CD4-positive, alpha-beta T cell treated with Interleukin-4 for 4 hours (primary cell): ENCODE measurements at places on chromosomes 16 and 17.

DNA sequence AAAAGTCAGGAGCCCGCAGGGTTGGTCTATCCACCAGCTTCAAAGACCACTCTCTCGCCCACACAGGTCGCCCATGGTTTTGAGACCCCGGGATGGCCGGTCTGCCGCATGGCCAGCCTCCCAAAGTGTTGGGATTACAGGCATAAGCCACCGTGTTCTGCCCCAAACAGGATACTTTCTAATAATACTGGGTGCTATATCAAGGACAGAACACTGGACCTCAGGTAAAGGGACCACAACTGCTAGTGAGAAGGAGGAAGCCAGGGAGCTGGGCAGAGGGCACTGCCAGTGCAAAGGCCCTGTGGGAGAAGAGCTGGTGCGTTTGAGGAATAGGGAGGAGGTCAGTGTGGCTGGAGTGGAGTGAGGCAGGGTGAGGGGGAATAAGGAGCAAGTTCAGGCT is 34.1 kb downstream of the IL21R start:
- DNase-seq, result no peak

DNA sequence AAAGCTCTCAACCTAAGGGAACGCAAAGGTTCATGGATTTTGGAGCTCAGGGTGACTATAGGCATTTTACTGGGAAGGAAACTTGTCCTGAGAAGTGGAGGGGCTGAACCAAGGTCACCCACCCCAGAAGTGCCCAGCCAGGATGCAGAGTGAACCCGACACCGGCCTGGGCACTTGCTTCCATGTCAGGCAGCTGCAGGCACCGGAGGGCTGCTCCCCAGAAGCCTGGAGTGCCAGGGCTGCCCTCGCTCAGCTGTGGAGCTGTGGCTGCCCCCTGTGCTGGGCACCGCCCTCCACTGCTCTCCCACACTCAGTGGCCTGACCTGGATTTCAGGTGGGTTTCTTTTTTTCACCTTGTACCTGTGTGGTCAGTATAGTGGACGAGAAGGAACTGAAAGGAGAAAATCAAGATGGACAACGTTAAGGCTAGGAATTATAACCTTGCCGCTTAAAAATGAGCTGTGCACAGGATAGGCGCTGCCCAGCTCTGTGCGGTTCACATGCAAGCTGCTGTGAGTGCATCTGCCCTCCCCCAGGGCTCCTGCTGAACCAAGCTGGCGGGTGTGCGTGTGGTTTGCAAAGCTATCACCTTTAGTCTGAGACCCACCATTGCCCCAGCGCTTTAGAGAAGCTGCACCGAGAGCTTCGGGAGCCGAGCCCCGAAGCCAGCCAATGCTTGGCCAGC is 2.2 kb downstream of the MAPK8IP3 start:
- no peak for DNase-seq

- DNase-seq, result peak; percentile 67
These were observed 46.6 kb upstream of the NUDT7 start for GRCh38 chr16:77675464-77676324.

- no peak for DNase-seq
These were observed 72.7 kb downstream of the N4BP1 start for GRCh38 chr16:48537275-48537674.

- DNase-seq, result no peak
These were observed 3.9 kb upstream of the ZNF598 start for GRCh38 chr16:2013527-2013926.

- no peak for DNase-seq
These were observed 220.7 kb downstream of the KCNJ2 start for GRCh38 chr17:70390049-70390448.

DNA sequence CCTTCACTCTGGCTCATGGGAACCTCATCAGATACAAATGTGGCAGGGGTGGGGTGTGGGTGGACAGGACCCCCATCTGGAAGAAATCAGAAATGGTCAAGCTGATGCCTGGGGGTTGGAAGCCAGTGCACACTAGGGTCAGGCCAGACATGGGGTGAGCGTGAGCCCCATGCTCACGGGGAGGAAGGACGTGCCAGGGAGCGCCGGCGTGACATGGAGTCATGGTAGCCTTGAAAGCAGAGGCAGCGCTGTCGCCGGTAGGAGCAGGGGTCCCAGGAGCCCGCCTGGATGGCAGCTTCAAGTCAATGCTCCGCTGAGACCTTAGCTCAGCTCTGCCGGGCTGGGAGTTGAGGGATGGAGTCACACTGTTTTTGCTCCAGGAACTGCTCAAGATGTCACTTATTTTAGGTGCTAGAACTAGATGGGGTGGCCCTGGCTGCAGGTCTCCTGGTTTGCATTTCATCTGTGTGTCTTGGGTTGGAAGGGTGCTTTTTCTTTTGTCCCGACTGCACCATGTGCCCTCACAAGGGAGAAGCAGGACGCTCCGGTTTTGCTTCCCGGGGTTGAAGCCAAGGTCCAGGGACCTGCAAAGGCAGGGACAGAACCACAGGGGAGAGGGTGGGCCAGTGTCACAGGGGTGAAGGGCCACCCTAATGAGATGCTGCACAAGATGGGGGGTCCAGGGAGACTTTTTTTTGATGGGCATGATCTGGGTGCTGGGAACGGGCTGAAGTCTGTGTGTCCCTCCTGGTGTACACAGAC is 51.4 kb downstream of the USP22 start:
- DNase-seq, result no peak

DNA sequence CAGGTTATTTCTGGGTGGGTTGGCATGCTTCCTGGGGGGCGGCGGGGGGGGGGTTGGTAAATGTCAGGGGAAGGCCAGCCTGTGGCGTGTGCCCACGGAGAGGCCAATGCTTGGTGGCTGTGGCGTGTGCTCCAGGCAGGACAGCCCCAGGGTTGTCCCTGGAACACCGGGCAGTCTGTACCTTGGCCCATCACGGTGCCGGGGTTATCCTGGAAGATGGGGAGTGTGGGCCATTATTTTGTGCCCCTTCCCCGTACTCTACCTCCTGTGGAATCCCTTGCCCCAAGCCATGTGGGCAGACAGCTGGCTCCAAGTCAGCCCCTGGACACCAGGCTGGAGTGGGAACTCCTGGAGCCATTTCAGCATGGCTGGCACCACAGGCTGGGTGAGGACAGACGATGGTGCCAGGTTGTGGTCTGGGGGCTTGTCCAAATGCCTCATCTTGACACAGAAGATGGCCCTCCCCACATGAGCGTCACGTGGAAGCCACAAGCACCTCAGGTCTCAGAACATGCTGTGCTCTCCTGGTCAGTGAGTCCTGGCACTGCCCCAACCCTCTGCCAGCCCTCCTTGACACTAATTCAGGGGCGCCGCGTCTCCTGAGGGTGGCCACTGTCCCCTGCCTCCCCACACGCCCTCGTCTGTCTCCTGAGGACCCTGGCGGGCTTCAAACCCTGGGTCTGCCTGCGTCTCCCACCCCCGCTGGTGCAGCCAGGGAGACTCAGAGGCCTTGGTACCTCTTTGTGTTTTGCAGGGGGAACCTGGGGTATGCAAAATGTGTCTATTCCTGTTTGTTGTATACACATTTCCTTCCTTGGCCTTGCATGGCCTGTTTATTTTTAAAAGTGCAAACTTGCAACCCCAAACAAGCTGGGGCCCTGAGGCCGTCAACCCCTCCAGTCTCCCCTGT is 4.3 kb downstream of the SLC16A3 start:
- DNase-seq, result no peak

GRCh38 chr16:27598220-27598619 is 48.3 kb downstream of the KATNIP start:
- DNase-seq, result no peak
